ENCODE measurements at places on chromosomes 4 and X. TPM values are rescaled to one million over a fixed set of nuclear protein-coding genes. Genes with fewer than 3 reads are reported as not detected.

DNA sequence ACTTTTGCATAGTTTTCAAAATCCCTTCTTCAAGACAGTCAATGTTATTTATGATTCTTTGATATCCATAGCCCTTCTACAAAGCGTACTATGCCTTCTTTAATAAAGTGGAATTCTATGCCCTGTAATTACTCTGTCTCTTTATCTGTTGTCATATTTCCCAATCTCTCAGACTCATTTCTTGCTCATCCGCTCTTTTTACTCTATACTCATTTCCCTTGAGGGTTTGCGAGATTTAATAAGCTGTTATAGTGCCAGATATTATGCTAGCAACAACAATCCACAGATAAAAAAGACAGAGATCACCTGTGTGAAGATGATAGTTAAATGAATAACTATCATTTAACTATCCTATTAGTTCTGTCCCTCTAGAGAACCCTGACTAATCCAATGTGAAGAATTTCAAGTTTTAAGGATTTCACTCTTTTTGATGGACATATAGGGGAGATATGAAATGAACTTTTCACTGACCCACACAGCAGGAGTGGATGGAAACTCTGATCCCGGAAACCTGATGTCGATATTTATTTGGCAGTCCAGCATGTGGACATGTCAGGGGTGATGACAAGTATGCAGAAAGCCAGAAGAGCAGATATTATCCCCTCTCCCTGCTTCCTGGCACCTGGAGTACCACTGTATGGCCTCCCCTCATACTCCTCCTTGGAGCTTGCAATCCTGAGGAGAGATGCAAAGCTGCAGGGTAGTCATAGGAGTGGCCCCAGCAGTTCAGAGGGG, 49.7 kb downstream of the TMEM156 start:
- DNase-seq: no peak

GRCh38 chrX:48083212-48083611, 11.8 kb upstream of the ZNF630 start:
- peak; percentile 50 for DNase-seq

GRCh38 chrX:143363419-143363818, 153.9 kb downstream of the SPANXN3 start:
- DNase-seq: no peak

DNA sequence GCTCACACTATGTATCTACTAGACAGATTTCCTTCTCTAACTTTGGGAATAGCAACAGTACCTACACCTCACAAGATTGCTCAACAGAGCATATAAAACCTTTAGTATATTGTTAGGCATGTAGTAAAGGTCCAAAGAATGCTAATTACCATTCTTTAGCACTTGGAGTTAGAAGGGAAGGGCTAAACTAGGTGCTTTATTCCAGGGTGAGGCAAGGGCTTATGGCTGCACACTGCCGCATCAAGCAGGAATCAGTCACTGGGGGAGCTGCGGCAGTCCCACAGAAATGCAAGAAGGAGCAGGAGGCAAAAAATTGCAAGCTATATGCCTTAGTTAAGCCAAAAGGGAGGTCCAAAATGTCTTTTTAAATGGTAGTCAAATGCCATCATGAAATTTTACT, 162.7 kb downstream of the PPP3CA start:
- no peak for DNase-seq

GRCh38 chrX:78375894-78376293, 48.5 kb upstream of the CYSLTR1 start:
- DNase-seq: peak; percentile 53

DNA sequence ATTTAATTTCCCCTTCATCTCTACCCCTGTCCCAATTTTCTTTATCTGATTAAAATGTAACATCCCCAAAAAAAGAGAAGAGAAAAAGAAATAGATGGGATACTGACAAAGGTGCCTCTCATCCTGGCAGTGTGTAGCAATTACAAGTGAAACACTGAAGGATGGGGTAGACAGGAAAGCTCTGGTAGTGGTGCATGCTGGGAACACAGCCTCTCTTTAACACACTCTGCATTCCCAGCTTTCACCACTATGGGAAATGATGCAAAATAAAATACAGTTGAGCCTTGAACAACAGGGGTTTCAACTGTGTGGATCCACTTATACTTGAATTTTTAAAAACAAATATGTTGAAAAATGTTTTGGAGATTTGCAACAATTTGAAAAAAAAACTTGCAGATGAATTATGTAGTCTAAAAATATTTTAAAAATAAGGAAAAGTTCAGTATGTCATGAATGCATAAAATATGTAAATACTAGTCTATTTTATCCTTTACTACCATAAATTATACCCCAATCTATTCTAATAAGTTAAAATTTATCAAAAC, 239.2 kb upstream of the DDX53 start:
- no peak for DNase-seq

GRCh38 chr4:98773638-98774037, 115.2 kb upstream of the TSPAN5 start:
- DNase-seq: no peak

DNA sequence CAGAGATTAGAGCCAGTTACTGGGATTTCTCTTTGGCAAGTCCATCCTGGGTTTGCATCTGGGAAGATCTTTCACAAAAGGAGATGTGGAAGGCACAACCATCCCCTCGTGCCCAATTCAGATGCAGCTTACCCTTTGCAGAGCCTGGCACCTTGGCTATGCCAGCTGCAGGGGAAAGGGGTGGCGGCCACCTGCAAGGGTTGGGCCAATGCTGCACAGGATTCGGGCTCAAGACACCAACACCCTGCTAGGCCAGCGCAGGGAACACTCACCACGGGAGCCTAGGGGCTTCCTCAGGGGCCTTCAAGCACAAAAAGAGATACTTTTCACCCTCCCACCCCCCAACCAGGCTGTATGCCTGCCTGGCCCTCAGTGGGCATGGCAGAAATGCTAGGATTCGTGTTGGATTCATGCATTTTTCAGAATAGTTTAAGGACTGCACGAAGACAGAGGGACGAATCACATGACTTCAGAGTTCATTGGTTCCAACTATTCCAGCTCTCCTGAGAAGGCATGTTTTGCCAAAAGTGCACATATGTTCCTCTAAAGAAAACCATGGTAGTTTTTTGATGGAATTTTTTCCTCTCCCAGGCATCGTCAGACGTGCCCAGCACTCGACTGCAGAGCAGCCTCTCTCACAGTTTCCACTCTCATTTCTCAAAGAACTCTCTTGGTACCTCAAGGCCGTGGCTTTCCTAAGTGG, 94.4 kb downstream of the PHKA2 start:
- no peak for DNase-seq

DNA sequence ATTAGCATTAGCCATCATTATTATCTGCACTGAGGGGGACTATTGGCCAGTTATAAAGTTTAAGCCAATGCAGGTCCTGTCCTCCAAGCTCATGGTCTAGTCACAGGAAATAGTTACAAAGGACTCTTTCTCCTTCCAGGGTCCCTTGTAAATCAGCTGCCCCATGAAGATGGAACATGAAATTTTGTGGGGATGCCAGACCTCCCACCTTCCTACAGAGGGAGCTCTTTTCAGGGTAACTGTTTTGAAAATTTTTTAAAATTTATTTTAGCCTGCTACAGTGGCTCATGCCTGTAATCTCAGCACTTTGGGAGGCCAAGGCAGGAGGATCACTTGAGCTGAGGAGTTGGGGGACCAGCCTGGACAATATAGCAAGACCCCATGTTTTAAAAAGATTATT, 124.4 kb upstream of the SLC34A2 start:
- DNase-seq: no peak

- peak; percentile 23 for DNase-seq
Observed at GRCh38 chr4:55444827-55445226, 49.1 kb downstream of the TMEM165 start.

DNA sequence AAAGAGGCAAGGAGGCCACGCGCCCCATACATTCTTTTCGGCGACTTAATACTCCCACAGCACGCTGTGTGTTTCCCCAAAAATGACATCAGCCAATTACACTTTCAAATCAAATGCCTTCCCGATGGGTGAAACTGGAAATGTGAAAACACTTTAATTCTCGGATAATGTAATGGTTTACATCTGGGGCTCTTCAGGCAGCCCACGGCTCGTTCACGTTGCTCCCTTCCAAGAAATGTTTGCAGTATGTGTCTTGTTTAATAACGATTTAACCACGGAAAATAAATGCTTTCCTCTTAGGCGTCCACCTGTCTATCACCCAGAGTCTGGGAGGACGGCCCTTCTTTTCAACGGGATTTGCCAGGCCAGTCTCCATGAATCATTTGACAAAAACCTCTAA, 272.5 kb downstream of the SHOX start:
- DNase-seq: peak; percentile 27

ITM2A gene
- total RNA-seq: 0.12 TPM

AFM gene
- total RNA-seq: 0.10 TPM

COPS4 gene
- 133 TPM for total RNA-seq

KIAA1210 gene
- total RNA-seq: not detected

NEXMIF gene
- not detected for total RNA-seq

MAGEA8 gene
- total RNA-seq: 1.1 TPM

IL9R gene
- 0.12 TPM for total RNA-seq

CXCL8 gene
- total RNA-seq: 66.9 TPM

Measured in RPMI7951 (cell line).